ENCODE measurements at places on chromosomes 1 and 21.

GRCh38 chr1:154703170-154703569 lies 95.2 kb upstream of the ADAR start:
- DNase-seq = no peak

DNA sequence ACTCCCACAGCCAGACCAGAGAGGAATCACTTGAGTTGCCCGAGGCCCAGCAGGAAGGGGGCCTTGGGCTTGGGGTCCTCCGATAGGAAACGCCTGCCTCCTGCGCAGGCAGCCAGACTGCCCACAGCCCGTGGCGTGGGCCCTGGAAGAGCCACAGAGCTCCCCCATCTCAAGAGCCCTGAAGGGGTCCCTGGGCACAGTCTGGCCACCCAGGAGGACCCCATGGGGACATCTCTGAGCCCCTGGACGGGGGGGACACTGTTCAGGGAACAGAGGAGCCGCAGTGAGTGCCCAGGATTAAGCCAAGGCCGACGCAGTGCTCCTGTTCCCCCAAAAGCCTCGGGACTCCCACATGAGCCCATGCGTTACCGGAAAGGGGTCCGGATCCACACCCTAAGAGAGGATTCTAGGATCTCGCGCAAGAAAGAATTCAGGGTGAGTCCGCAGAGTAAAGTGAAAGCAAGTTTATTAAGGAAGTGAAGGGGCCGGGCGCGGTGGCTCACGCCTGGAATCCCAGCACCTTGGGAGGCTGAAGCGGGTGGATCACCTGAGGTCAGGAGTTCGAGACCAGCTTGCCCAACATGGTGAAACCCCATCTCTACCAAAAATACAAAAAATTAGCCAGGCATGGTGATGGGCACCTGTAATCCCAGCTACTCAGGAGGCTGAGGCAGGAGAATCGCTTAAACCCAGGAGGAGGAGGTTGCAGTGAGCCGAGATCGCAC lies 38.1 kb upstream of the LBR start:
- DNase-seq = no peak

- no peak for DNase-seq
Observed at GRCh38 chr1:232503497-232503896, 126.4 kb downstream of the SIPA1L2 start.

- DNase-seq = no peak
Observed at GRCh38 chr1:8170059-8170835, 144.1 kb upstream of the ERRFI1 start.

DNA sequence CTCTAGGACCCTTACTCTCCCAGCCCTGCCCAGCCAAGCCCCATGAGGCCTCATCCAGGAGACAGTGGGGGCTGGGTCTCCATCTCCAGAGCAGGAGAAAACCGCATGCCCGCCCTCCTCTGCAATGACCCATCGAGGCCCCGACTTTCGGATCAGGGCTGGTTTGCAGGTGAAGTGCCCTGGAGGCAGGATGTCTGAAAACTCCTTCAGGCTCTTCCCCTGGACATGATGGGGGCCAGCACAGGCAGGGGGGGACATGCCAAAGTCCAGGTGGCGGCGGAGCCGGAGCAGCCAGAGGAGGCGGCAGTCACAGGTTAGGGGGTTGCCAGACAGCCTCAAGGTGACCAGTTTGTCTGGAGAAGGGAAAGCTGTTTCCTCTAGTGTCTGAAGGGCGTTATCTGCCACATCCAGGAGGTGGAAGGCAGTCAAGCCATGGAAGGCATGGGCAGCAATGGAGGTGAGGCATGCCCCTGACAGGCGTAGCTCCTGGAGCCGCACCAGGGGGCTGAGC lies 3.9 kb downstream of the LINGO4 start:
- no peak for DNase-seq

DNA sequence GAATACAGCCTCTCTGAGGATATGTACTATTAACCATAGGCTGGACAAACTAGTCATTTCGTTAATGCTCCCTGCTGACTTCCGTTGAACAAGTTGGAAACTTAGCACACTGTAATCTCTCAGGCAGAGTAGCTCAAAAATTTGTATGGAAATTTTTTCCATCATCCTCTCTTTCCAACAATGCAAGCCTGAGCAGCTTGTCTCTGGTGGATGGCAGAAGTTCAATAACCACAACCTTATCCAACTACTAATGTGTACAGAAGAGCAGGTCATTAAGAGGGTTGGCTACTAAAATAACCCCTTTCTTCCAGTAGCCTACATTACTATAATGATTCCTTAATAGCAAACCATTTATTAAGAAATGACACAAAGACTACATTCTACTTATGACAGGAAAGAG lies 262.3 kb downstream of the NFIA start:
- no peak for DNase-seq

DNA sequence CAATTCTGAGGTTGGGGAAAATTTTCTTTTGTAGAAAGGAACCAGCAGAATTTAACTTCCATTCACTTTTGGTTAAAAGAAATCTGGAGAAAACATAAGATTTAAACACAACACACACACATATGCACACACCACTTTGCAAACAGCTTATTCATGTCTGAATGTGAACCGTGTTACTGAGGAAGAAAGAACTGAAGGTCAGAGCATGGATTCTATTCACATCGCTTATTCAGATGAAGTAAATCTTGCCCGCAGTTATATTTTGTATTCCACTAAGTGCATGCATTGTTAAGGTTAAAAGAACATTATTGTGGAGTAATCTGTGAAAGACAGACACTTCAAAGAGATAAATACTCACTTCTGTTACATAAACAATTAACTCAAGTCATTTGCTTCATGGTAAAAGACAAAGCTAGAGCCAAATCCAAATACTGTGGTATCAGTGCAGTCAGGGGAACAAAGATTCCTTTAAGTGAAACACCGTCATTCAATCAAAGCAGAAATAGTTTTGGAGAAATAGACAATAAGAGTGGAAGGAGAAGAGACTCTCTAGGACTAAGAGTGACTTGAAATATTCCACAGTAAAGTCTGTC lies 82.0 kb downstream of the LRRC53 start:
- DNase-seq = no peak
